ENCODE measurements at places on chromosomes 2 and 18. TPM values are rescaled to one million over a fixed set of nuclear protein-coding genes. Genes with fewer than 3 reads are reported as not detected.
A peak's percentile ranks its signal among the peaks of the same experiment; 100 is the strongest.

DNA sequence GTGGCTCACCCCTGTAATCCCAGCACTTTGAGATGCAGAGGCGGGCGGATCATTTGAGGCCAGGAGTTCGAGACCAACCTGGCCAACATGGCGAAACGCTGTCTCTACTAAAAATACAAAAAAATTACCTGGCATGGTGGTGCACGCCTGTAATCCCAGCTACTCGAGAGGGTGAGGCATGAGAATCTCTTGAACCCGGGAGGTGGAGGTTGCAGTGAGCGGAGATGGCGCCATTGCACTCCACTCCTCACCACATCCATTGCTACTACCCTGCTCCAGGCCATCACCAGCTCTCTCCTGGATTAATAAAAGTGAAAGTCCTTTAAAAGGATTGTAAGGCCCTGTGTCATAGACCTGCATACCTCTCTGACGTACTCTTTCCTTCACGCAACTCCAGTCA, 1.2 kb downstream of the RMP24 start:
- no peak for DNase-seq

- no peak for DNase-seq
Measured at GRCh38 chr2:41321351-41321750, 726.5 kb upstream of the PKDCC start.

GRCh38 chr18:42444349-42444748, 489.3 kb downstream of the PIK3C3 start:
- DNase-seq, result no peak

HOXD9 gene
- 99.6 TPM for polyA plus RNA-seq

RAB6C gene
- 0.44 TPM for polyA plus RNA-seq

- DNase-seq, result no peak
Measured at GRCh38 chr2:201852878-201853415, 46.6 kb downstream of the CDK15 start.

DNA sequence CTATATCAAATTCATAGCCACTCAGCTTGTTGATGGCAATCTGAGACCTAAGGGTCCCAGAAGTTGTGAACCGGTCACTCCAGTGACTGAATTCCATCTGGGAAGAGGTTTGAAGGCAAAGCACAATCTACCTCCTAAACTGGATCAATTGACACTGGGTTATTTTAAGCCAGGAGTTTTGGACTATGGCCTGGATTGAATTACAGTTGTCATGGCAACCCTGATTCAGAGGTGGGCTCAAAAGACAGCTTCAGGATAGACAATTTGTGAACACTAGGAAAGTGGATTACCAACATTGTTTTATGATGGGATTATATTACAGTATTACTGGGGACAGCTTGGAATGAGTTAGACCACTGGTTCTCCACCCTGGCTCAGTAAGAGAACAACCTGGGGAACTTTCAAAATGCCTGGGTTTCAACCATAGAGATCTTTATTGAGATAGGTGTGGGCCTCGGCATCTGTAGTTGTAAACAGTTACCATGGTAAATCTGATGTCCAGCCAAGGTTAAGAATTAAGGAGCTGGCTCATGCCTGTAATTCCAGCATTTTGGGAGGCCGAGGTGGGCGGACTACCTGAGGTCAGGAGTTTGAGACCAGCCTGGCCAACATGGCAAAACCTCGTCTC, 58.8 kb downstream of the MFSD6 start:
- DNase-seq, result no peak

DNA sequence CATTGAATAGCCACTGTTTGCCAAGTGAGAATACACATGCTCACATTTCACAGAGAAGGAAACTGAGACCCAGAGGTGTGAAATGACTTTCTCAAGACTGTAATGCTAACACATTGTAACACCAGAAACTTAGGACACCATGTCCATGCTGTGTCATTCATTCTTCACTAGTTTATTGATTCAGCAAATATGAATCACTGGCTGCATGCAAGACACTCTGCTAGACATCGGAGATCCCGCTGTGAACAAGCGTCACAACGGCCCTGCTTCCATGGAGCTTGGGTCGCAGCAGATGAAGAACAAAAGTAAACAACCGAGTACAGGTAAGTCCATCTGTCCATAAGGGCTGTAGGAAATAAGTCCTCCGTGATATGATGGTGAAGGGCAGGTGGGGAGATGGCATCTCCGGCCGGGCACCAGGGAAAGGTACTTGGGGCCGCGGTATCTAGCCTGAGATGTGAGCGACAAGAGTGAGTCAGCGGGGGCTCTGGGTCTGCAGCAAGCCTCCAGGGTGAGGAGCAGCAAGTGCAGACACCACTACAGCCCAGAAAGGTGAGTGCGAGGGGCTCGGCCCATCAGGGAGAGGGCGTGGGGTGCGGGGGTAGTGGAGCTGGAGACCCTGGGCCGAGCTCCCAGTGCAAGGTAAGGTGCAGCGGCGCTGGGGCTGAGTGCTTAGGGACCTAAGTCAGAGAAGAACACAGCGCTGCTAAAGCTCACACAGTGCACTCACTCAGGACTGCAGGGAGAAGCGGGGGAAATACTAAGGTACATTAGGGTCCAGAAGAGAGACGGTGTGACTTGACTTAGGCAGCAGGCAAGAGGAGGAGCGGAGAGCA, 391.2 kb downstream of the FBXO15 start:
- no peak for DNase-seq

GRCh38 chr2:213679894-213680293, 395.6 kb downstream of the SPAG16 start:
- no peak for DNase-seq

VIT gene
- 0.09 TPM for polyA plus RNA-seq

IL1A gene
- 0.09 TPM for polyA plus RNA-seq

DNA sequence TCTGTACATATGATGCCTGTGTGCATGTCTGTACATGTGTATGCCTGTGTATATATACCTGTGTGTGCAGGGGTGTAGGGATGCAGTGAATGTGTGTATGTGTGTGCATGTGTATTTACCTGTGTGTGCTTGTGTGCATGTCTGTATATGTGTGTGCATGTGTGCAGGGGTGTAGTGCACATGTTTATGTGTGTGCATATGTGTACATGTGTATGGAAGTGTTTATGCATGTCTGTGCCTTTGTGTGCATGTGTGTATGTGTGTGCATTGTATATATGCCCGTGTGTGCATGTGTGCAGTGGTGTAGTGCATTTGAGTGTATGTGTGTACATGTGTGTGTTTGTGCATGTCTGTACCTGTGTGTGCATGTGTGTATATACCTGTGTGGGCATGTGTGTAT, 51.0 kb upstream of the TMEM18 start:
- no peak for DNase-seq

DNA sequence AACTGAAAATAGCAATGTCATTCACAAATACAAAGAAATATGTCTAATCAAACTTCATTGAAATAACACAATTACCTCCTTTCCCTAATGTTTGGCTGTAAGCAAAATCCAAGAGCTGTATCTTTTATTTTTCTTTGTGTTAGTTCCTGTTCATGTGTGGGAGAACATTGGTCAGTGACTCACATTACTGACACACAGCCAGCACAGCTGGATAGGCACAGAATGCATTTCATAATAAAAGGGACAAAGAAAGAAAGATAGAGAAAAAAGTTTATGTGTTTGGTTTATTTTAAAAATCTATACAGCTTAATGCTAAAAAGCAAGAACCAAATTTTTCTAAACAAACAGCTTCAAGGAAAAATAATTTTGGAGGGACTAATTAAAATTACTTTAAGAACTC, 185.6 kb upstream of the COL3A1 start:
- peak; percentile 54 for DNase-seq

B3GNT7 gene
- polyA plus RNA-seq, result 4.1 TPM

- no peak for DNase-seq
Measured at GRCh38 chr2:110800611-110801402, 68.4 kb downstream of the ACOXL start.

DNA sequence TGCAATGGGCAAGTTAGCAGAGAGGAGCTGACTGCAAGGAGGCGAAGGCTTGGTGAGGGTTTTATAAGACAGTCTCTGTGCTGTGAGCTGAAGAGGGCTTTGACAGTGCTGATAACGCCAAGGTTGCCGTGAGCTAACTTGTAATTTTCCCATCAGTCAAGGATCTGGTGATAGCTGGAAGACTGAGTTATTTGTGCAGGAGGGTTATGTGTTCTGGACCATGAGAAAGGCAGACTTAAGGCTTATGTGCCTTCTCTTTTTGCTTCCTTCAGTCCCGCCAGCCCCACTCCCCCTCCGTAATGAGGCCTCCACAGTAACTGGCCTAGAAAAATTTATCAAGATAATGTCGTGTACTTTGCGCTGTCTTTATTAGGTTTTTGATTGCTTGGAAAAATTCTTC, 94.6 kb downstream of the RTP5 start:
- no peak for DNase-seq

DNA sequence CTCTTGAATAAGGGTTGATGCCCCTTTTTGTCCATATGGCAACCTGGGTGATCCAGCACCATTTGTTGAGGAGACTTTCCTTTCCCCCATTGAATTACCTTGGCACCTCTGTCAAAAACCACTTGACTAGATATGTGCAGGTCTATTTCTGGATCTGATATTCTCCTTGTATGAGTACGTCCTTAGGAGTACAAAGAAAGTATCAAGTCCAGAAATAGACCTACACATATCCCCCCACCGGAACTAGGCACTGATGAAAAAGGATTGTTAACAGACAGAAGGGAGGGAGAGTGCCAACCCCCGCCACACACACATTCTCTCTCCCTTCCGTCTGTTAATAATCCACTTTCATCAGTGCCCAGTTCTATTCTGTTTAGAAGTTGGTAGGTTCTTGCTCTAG, 225.0 kb downstream of the TMEM163 start:
- DNase-seq, result no peak

SERPINB4 gene
- polyA plus RNA-seq, result not detected

DNA sequence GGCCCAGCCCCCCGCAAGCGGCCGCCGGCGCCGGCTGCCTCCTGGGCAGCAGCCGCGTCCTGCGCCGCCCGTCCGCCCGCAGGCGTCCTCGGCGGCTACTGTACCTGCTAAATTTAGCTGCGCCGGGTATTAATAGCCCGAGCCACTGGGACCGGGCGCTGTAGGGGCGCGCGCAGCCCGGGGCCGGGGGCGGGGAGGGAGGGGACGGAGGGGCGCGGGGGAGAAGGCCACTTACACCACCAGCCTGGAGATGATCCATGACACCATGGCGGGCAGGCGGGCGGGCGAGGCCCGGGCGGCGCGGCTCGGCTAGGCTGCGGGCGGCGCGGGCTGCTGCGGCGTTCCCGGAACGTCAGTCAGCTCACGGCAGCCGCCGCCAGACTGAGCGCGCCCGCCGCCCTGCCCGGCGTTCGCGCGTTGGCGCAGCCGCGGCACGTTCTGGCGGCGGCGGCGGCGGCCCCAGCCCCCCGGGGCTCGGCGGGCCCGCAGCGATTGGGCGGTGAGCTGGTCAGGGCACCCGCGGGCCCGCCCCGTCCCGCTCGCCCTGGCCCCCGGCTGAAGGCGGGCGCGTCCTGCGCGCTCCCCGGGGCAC, at the start of gene REEP1:
TSS of gene REEP1 (minus strand) at position 383 of the 592 bp plus-strand sequence. CDS start at position 267, 116 bp downstream.
- DNase-seq, result no peak

- DNase-seq, result no peak
Measured at GRCh38 chr2:120005834-120006521, 6.9 kb upstream of the EPB41L5 start.

MC5R gene
- 0.11 TPM for polyA plus RNA-seq

NOSTRIN gene
- 32.2 TPM for polyA plus RNA-seq

- no peak for DNase-seq
Measured at GRCh38 chr18:27558388-27559155, 373.5 kb upstream of the CHST9 start.

GKN1 gene
- not detected for polyA plus RNA-seq

UGT1A7 gene
- polyA plus RNA-seq, result not detected

XDH gene
- polyA plus RNA-seq, result 0.12 TPM

DNA sequence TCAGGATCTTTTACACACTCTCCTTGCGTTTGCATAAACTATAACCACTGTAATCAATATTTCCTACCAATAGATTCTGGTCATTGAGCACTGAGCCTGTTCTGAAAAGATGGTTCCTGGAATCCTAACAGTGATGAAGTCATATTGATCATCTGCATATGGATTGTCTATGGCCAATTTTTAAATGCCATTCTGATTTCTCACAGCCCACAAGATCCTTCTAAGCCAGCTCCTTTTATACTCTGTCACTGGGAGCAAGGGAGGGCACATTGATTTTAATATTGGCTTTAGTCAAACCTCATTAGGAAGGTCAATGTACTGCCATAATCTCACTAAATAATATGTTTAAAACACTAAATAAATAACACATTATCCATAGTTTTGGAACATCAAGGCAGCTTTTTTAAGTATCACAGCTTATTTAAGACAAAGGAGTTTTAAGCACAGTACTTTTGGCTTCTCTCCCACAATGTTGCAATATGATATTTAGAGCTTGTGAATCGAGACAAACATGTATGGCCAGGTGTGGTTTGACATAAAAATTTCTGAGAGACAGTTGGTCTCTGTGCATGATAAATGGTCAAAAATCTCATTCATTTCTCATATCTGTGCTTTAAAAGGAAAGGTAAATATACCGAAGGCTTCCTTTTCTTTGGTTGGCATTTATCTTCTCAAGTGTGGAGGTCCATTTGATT, 267.3 kb downstream of the MTX2 start:
- DNase-seq, result no peak

ARMC9 gene
- polyA plus RNA-seq, result 27.0 TPM

DNA sequence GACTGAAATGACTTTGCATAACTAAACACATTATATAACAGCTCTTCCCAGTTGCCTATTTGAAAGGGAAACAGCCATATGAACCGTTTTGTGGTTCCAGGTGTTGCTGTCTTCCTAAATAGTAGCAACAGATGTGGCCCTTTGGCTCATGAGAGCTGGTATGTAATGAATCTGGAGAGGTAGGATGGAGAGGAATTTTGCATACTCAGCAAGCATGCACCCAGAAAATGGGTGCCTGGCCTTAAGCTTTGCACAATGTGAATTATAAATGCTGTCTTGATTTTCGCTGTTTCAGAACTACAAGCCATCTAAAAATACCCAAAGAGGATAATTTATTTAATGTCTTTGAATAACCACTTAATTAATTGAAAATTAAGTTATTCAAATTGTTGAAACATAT, 15.6 kb upstream of the ERBB4 start:
- DNase-seq, result no peak

- no peak for DNase-seq
Measured at GRCh38 chr18:13627639-13628038, 98.7 kb downstream of the FAM210A start.

- no peak for DNase-seq
Measured at GRCh38 chr2:233351423-233351822, 2.9 kb upstream of the DGKD start.

DNA sequence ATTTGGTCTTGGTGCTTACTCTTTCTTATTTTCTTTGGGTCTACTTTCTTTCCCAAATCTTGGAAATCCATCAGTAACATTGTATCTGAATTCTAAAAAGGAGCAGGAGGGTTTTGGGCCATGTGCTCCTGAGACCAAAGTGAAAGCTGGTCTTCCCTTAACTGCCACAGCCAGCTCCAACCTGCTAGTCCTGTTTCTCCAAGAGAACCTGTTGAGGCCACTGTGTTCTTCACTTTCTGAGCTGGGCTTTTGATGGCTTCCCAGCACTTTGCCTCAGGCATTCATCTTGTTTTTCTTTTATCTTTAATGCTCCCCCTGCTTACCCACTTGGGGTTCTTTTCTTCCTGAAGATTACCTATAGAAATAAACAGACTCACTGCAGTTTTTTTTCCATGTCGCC, 53.3 kb downstream of the ARHGAP28 start:
- no peak for DNase-seq
